ENCODE measurements at places on chromosomes 7 and 10.

DNA sequence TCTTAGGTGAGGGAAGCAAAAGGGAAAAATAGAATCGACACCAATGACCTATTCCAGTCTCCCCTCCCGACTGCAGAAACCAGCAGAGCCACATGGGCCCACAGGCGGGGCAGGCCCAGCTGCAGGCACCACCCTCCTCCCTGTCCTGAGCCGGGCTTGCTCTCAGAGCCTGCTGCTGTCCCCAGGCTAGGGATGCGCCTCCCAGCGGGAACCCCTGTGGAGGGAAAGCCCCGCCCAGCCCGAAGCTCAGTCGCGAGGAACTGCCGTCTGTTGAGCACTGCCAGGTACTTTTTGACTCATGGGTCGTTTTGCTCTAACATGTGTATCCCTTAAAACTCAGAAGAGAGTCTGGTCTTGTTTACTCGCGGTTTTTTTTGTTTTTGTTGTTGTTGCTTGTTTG, 124.5 kb upstream of the RET start:
- DNase-seq = peak; percentile 56

DNA sequence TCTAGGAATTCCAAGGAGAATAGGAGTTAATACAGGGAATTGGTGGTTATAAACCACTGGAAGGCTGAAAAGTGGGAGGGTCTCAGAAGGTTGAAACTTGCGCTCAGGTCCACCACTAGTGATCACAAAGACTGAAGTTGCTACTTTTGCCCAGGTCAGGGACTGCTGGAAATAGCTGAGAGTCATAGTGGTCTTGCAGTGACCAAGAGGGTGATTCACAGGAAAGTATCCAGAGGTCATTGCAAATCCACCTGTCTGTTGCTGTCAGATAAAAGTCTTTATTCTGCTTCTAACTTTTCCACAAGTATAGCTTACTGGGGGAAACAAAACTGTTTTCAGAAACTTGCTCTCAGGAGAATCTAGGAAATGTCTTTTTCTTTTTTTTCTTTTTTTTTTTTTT, 211.5 kb upstream of the PRSS1 start:
- no peak for DNase-seq

- DNase-seq = no peak
These were observed 18.9 kb upstream of the MYL7 start for GRCh38 chr7:44159824-44160630.

DNA sequence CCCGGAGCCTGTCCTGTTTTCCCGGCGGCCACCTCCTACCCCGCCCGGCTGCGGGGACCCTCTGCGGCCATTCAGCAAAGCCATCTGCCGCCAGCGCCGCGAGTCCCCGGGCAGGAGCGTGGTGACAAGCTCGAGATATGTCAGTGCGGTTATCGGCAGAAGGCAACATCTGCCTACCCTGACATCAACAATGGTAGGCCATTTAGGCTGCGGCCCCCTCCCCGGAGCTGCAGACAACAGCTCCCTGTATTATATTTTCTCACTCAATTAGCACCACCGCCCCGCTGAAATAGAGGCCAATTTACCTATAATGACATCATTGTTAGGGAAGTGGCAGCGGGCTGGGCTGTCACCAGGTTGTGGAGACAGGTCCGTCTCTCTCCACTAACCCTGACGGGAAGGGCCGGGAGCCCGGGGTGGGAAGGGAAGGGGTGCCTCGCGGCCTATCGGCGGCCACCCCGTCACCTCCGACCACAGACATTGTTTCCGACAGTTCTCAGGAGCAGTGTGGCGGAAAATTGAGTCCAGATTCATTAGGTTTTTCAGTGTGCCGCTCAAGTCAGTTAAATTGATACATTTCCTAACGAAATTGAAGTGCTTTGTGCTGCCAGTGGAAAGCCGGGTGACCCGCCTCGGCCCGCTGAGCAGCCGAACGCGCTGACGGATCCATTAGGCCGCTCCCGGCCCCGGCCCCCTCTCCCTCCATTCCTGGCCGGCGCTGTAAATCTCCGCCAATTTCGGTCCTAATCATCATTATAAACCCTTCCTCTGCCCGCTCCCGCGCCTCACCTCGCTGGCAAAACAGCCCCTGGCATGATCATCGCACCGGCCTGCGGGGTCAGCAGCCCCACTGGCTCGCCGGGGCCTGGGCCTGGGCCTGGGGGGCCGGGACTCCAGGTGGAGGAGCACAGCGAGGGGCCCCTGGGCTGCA, 43.0 kb downstream of the UNCX start:
- no peak for DNase-seq

GRCh38 chr7:117689406-117689805, 183.8 kb downstream of the CTTNBP2 start:
- DNase-seq = no peak

GRCh38 chr10:92038949-92039348, 115.4 kb downstream of the BTAF1 start:
- no peak for DNase-seq

GRCh38 chr10:98396096-98397063, 18.6 kb downstream of the PYROXD2 start:
- DNase-seq = no peak

DNA sequence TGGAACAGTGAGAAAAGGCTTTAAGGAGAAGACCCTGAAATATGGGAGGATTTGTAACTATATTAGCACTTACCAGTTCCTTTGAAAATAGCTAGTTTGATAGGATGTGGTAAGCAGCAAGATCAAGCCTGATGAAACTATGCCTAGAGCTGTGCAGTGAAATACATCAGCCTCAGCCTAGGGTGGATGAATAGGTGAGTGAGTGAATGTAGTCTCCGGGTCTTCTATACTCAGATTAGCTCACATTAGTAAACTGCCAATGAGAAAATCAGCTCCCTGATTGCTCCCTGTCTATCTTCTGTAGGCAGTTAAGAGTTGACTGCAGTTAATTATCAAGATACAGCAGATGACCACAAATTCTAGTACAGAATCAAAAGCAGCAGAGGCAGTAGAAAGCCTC, 89.6 kb downstream of the ELAPOR2 start:
- no peak for DNase-seq

DNA sequence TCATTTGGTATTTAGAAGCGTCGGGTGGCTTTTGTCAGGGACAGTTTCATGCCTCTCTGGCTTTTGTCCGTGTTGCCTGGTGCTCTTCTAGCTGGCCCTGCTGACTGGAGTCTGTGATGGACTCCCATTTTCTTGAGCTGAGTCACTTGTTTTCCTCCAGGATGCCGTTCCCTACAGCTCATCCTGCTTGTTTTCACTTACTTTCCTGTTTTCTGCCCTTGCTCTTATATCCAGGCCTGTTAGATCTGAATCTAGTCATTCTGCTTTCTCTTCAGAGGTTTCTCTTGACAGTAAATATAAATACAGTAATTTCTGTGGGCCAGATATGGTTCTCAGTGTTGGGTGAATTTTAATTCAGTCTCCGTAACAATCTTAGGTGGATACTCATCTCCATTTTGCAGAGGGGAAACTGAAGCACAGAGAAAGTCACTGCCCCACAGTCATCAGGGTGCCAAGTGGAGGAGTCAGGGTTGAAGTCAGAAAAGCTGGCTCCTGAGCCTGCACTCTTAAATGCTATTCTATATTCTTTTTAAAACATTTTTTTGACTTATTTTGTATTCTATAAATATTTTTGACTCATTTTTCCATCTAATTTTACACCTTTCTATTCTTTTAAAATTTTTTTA, 85.4 kb downstream of the CCNY start:
- peak; percentile 89 for DNase-seq

DNA sequence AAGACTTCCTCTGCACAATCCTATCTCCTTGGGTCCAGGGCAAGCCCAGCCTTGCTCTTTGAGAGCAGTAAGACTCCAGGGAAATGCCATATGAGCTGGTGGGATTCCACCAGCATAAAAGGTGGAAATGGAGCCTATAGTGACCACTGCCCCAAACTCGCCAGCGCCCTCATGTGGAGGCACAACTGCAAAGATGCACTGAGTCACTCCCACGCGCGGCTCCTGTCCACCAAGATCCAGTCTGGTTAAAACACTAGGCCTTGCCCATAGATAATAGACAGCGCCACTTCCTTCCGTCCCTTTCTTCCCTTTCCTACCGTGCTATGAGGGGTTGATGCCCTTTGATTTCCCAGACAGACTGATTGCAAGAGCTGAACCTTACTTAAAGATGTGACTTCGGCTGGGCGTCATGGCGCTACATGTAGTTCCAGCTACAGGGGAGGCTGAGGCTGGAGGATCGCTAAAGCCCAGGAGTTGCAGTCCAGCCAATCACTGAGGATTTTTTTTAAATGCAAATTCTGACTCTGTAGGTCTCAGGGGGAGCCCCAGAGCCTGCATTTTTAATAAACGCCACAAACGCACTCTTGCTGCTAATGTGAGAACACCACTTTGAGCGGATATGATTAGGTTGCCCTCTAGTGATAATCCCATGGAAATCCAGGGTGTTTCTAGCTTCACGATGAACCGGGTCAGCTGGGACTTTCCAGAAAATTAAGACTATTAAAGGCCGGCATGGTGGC, 136.5 kb downstream of the EPC1 start:
- DNase-seq = peak; percentile 69

DNA sequence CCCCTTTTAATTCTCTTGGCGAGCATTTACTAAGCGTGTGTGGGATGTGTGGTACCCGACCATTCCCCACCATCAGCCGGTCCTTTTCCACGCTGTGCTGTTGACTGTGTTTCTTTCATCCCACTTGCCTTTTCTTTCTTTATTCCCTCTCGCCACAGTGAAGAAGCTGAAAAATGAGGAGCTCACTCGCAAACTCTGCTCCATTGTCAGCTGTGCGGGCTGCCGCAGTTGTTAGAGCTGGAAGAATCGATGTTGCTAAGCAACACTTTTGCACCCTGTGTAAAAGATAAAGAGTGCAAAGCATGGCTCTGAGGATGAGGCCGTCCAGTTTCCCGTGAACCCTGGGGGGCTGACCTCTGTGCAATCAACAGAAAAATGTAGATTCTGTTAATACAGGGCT, 203.1 kb upstream of the NEBL start:
- DNase-seq = no peak

- DNase-seq = no peak
These were observed 95.6 kb upstream of the MKI67 start for GRCh38 chr10:128221807-128222206.

GRCh38 chr7:14974688-14975087, 72.1 kb upstream of the DGKB start:
- DNase-seq = no peak

- no peak for DNase-seq
These were observed 198.1 kb upstream of the NFE2L3 start for GRCh38 chr7:25953859-25954258.

DNA sequence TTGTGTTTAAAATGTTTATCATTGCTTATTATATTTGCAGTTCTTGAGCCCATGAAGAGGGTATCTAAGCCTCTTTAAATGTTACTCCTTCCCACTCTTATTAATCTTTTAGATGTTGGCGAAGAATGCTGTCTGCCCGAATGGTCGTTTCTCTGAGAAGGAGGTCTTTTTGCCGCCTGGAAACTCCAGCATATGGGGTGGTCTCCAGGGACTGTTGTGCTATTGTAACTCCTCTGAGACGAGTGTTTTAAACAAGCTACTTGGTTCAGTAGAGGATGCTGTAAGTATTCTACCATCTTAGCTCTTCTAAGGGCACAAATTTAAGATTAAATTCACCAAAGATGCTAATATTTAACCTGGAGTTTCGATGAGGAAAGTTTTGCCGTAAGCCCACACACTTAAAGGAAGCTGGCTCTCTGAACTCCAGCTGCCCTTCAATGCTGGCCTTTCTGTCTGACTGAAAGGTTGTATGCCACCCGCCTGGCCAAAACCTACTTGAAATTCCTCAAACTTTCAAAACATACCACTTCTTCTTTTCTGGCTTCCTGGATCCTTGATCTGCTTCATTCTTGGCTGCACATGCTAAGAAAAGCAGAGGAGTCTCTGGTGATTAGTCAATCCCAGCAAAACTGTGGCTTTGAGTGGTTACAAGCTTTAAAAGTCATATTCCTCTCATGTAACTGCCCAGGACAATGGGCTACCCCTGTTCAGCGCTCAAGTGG, 74.7 kb downstream of the ABCA13 start:
- DNase-seq = no peak

- DNase-seq = no peak
These were observed 243.0 kb downstream of the ACTR3B start for GRCh38 chr7:153002572-153002971.

DNA sequence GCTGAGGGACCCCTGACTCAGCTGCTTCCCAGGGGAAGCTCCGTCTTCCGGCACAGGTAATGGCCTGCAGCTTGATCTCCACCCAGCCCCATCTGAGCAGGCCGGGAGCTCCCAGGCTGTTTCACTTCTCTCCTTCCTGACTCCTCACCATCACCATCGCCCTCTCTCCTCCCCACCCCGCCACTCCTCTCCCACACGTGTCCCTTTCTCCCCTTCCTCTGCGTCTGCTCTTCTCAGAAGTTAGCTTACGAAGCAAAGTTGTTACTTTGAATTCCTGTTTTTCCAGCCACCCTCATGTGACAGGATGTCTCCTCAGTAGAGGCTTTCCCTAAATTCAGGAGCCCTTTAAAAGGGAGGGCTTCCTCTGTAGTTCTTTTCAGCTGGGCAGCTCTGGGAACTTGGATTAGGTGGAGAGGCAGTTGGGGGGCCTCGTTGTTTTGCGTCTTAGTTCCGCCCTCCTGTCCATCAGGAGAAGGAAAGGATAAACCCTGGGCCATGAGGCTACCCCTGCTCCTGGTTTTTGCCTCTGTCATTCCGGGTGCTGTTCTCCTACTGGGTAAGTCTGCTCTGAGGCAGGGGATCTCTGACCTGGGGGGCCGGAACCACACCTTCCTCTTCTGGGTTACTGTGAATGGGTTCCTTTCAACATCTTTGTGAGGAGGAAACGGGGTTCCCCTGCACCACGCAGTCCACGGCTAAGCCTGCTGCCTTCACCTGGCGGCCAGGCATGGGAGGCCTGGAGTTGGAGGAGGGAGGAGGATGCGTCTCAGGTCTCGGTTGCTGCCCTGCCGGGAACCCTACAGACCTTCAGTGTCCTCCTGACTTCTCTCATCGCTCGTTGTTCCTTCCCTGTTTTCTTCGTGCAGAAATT, at the start of gene MRC1:
Gene MRC1 (plus strand): TSS at position 378 of the 871 bp plus-strand sequence. CDS start 118 bp downstream, at position 496.
- DNase-seq = no peak

- DNase-seq = no peak
These were observed 469.8 kb downstream of the PLXNA4 start for GRCh38 chr7:132106491-132106890.

DNA sequence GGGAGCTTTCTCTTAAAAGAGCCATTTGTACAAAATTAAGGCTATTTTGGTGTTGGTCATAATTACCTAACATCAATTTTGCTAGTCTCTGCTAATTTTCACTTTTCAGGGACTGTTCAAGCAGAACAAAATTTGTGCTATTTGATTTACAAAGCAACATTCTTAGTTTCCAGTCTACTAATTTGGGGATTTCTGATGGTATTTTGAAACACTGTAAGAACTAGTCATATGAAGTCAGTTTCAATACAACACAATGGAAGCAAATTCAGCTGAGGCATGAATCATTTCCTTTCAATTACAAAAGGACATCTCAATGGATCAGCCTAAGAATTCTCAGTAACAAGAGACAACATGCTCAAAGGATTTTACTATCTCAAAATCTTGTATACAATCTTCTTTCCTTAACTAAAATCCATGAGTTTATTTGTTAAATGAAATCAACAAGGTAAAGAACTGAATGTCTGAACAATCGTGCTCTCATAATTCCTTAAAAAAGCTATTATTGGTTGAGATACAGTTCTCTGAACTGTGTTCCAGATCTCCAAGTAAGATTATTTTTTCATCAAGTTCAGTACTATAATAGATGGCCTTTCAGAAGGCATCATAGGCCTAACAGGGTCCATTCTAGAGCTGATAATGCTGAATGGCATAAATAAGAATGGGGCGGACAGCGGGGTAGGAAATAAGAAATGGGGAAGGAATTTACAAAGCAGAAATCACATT, 144.6 kb downstream of the NRCAM start:
- DNase-seq = peak; percentile 73

Data from RWPE1 (cell line).